ENCODE measurements at places on chromosomes 3 and 15.

DNA sequence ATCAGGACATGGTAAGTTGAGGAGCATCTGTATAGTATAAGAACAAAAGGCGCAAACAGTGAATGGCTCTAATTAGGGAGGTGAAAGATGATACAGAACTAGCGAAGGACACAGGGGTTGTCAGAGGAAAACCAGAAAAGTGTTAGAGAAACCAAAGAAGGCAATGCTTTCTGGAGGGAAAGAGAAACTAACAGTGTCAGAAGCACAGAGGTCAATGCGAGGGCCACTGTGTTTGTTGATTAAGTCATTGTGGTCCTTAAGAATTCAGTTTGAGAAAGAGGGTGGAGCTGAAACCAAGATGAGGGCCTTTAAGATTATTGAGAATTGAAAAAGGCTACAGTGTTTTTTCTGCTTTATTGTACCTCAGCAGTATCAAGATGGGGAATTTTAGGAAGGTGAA lies 28.8 kb downstream of the ATG7 start:
- DNase-seq, result no peak

DNA sequence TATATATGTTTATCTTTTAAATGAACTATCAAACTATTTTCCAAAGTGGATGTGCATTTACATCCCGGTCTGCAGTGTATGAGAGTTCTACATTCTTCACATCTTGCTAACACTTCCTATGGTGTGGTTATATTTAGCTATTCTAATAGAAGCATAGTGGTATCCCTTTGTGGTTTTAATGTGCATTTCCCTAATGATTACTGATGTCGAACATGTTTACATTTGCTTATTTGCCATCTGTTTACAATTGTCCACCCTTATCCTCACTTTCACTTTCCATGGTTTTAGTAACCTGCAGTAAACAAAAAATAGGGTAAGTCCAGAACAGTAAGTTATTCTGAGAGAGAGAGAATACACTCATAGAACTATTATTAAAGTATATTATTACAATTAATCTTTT lies 360.5 kb upstream of the NAALADL2 start:
- DNase-seq, result no peak

GRCh38 chr3:36648241-36649034 lies 115.9 kb downstream of the DCLK3 start:
- no peak for DNase-seq

DNA sequence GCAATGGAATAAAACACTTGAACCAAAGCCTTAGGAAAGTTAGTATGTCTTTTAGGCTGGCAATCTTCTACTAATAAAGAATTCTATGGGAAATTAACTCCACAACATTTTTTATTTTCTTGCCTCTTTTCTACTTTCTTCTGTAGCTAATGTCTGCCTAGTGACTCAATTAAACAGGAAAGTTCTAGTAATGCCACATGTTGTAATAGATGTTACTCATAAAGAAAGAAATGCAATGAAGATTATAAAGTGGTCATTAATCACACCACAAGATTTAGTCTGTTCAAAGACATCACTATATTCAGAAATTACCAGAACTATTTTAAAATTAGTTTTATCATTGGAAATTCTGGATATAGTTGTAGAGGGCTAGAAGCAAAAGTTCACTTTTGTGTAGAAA lies 329.7 kb downstream of the SI start:
- no peak for DNase-seq

DNA sequence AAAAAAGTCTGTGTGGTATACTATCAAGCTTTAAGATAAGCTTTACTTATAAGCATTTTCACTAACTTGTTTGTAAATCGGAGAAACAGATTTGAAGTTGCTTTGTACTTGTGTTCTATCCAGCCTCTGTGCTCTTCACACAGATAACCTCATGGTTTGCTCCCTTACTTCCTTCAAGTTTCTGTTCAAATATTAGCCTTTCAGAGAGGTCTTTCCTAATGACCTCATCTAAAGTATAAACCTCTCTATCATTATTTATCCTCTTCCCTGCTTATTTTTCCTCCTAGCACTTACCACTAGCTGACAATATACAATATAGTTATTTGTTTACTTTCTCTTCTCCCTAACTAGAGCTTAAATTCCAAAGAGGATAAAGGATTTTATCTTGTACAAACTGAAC lies 180.0 kb downstream of the CBLB start:
- no peak for DNase-seq

DNA sequence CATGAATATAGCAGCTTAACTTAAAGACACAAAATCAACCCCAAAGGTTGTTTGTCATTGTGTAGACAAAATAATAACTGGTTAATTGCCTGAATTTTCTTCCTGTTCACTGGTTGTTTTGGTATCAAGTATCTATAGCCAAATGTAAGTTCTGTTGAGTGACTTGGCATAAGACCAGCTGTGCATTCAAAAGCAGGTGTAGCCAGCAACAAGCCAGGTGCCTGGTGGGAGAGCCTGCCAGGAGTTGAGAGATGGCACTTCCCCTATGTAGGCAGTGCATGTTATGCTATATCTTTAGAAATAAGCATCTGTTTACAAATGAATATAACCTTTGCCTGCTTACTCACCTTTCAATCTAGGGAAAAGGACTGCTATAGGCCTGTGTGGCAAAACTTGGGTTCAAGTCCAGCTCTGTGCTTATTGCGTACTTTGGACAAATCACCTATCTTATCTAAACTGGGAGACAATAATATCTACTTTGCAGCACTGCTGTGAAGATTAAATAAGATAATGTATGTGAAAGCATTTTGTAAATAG lies 84.9 kb upstream of the TBL1XR1 start:
- DNase-seq, result peak; percentile 100

DNA sequence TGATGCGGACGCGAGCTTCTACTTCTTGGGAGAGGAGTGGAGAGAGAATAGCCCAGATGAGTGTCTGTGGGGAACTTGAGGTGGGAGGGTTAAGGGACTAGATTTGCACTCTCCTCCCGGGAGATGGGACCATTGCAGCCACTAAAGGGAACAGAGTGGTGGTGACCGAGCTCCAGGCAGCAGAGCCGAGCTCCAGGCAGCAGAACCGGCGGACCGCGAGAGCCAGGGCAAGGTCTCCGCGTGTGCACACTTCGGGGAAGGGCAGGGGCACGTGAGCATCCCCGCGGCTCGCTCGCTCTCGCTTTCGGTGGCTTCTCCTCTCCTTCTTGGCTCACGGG lies 1.1 kb downstream of the IGDCC3 start:
- peak; percentile 42 for DNase-seq

DNA sequence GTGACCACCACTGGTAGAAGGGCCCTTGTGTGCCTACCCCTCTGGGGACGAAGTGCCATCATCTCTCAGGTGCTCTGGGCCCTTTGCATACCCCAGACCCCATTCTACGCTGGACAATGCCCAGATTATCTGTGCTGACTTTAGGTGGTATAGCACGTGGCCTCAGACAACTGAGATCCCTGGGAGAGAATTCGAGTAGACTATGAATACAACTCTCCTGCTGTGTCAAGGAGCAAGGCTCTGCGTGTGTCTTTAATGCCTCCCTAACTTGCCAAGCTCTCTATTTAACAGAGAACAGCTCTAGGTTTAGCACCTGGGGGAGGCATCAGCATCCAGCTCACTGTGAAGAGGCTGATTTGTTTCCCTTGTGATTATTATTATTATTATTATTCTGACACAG lies 29.1 kb downstream of the FAM3D start:
- no peak for DNase-seq

DNA sequence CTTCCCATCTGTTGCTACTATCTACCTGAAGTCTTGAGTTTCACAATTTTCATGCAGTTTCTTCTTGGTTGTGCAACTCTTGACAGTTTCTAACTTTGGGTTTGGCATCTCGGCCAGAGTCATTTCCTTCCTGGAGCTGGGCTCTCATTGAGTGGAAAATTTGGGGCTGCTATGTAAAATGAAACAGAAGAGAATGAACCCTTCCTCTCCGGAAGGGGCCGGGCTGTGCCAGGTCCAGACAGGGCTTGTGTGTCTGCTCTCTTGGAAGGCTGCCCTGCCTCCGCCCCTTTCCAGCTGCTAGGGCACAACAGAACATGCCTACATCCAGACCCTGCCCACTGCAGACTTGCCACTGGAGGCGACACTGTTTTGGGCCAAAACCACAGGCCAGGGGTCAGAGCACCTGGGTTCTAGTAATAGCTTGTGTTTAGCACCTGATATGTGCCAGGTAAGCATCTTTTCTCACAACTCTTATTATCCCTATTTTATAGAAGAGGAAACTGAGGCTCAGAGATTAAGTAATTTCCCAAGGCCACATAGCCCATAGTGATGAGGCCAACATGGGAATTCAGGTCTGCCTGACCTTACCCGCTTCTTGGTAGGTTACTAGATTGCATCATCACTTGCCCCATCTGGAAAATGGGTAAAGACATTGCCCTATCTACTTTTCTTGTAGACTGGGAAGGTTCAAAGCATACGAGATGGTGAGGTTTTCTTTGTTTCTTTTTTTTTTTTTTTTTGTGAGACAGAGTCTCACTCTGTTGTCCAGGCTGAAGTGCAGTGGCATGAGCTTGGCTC lies 25.0 kb downstream of the IRAK2 start:
- DNase-seq, result no peak

GRCh38 chr3:37610529-37610928 lies 251.2 kb upstream of the CTDSPL start:
- no peak for DNase-seq

GRCh38 chr3:67311440-67311839 lies 313.3 kb downstream of the KBTBD8 start:
- no peak for DNase-seq

DNA sequence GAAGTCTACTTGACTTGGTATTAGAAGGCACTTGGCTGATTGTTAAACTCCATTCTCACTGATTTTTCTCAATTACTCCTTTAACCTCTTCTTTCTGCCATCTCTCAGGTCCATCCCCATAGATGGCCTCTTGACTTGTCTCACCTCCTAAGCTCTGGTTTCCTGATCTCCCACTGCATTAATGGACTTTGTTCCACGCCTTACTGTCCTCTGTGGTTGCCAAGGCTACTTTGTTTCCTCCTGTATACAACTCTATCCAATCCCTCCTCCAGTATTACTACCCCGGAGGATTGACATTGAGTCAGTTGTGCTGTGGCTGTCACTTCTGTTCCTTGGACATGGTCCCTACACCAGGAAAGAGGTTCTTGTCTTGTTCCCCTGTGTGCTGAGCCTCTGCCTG lies 10.6 kb upstream of the GLCE start:
- DNase-seq, result no peak

GRCh38 chr15:73972984-73973682 lies 19.0 kb downstream of the STOML1 start:
- DNase-seq, result peak; percentile 58

DNA sequence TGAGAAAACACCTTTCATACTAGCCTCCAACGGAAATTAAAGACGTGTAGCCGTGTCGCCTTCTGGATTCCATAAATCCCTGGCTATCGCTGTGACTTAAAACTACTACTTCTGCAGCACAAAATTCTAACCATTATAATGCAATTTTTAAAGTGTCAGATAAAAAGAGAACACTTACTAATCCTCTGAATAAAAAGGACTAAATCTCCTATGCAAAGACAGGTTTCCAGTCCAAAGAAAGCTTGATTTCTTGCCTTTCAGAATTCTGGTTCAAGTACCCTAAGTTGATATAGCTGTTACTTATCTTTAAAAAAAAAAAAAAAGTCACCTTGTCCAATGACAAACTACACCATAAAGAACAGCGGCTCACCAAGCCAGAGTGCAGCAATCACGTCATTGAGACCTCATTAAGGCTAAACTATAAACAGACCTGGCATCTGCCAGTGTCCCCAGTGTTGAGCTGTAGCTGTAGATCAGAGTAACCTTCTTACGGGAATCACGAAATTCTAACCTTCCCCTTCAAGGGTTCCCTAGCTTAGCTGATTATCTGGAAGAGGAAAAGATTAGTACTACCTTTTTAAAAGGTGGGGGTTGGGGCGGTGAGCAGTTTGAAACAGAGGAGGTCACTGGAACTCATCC lies 2.2 kb downstream of the ABCC5 start:
- DNase-seq, result peak; percentile 30

GRCh38 chr3:32391643-32392535 lies at the start of gene CMTM7:
CMTM7 (plus strand) TSS chr3:32391853; CDS start chr3:32391907, 54 bp downstream.
- no peak for DNase-seq

- DNase-seq, result no peak
These were observed 3.6 kb upstream of the RBPMS2 start for GRCh38 chr15:64779024-64779423.

DNA sequence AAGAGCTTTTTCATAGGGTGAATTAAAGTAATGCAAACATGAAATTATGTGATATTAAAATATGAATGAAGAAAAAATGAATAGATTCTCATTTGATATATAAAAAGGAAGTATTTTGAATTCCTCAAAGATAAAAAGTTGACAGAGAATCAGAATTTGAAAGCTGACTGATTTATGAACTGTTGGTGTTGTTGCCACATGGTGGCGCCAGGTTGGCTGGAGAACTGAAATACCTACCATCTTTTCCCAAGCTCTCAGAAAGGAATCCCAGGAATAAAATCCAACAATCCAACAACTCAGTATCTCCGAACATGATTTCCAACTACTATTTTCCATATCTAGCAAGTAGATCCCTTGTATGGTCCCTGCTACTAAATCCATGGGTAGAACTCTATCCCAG lies 3.1 kb downstream of the MYRIP start:
- DNase-seq, result peak; percentile 6

GRCh38 chr15:35991386-35991785 lies 445.4 kb upstream of the DPH6 start:
- no peak for DNase-seq

DNA sequence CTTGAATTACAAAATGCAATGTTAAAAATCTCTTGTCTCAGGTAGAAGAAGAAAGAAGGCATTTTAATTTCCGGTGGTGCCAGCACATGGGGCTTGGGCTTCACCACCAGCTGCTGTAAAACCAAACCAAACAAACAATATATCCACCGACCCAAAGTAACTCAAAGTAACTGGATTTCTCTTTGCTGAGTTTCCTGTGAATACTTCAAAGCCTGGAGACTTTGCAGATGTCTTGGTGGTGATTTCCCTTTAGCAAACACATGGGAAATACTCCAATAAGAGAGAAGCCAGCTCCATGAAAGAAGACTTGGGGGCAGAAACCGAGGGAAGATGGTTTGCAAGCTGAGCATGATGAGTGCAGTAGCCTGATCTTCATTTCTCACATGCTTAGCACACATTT lies 62.6 kb downstream of the EIF4E3 start:
- DNase-seq, result no peak

GRCh38 chr3:187110156-187110555 lies 29.1 kb downstream of the RPL39L start:
- DNase-seq, result no peak

GRCh38 chr3:54846119-54846518 lies 81.7 kb downstream of the LRTM1 start:
- DNase-seq, result no peak

DNA sequence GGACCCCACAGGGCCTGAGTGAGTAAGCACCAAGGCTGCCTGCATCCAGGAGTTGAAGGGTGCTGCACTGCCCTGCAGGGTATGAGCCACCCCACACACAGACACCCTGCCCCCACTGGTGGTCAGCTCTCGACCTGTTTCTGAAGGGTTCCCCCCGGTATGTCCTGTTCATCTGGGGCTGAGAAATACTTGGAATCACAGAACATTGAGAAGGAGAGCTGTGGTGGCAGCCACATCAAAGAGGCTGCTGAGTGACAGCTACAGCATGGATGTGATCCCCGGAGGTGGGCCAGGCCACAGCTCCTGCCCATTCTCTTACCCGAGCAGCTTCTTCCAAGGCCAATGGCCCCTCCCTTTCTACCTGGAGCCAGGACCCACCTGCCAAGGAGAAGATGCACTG lies 66.4 kb upstream of the PLXNA1 start:
- DNase-seq, result no peak

GRCh38 chr3:196916995-196917394 lies 25.3 kb downstream of the NCBP2 start:
- DNase-seq, result no peak

Data from NCI-H1105 treated with DMSO at 0.1 percent for 48 hours (cell line).